Activated T-helper 1 cell treated with anti-CD3 and anti-CD28 coated beads, Interleukin-2, amount 50 U/mL, for 16 hours (primary cell): ENCODE measurements at places on chromosomes 1 and 21.

DNA sequence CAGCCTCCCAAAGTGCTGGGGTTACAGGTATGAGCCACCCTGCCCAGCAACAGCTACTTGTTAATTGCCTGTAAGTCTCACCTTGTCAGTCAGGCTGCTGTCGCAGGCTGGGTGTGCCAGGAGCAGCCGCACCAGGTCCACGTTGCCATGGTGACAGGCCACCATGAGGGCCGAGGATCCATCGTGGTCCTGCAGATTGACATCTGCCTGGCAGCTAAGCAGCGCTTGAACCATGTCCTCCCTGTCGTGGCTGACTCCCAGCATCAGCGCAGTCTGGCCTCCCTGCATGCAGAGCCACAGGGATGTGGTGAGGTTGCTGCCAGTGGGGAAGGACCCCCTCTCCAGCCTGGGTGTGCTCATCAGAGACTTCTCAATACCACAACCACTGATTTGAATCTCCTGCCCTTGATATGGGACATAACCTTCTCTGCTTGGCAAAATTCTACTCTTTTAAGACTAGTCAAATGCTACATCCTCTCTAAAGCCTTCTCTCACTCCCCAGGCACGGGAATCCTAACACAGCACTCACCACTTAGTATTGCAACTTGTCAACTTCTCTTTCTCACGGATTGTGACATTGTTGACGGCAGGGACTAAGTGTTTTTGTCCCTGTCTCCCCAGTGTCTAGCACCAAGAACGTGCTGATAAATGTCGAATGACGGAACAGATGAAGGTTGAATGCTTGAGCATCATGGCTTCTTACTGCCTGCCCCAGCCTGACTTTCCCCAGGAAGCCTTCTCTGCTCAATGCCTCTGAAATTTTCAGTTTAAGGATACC lies 52.9 kb downstream of the L1TD1 start:
- no peak for DNase-seq

DNA sequence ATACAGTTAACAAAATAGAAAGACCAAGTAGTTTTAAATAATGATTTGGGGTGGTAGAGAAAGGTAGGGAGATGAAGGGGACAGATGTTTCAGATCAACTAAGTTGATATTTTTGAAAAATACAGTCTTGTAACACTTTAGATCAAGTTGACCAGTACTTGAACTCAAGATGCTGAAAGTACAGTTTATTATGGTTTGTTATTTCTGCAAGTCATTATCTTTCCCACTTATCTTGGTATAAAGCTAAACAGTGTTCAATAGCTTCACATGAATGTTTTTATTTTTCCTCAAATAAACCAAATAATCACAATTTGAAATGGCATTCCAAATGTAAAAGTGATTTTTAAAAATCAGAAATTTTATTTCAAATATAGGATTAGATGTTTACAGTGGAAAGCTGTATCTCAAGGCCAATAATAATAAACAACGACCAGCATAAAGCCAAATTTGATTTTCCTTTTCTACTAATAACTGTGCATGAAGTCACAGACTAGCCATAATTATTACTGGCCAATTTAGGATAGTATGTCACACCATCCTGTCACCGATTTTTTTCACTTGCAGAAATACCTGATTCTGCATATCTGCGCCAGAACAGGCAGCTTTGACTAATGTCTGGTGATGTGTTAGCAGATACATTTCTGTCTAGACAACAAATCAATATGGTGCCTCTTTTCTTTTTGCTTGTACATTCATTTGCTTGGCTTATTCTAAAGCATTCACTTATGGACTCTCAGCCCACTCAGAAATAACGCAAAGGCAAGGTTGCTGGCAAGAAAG lies 320.2 kb downstream of the TM2D1 start:
- no peak for DNase-seq

DNA sequence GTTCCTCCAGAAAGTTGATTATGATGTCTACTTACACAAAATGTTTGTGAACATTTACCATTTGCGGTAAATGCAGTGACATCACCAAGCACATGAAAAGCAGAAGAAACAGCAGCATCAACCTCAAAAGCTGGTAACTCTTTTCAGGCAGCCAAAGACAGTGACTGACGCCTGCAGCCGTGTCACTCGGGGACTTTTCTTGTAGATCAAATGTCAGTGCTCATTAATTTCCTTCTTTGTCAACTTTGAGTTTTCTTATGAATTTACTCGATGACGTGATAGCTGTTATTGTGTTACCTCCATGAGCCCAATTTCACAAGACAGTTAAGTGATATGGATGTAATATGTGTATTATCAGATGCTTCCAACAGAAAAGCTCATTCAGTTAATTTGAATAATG lies 92.5 kb downstream of the RIPK4 start:
- DNase-seq = no peak

DNA sequence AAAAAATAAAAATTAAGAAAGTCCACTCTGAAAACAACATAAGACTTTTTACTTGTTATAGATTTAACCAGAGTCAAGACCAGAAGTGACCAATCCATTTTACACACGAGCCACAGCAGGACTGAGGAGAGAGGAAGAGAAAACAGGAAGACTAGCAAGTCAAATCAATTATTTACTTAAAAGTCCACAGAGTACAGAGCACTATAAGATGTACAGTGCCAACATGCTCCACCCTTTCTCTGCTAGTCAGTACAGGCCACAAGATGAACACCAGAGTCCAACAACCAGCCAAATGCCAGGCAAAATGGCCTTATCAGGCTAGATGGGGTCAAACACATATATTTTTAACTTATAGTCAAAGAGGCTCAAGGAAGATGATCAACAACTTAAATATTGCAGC lies 19.5 kb downstream of the LUZP1 start:
- no peak for DNase-seq

GRCh38 chr1:39409055-39409816 lies 82.2 kb upstream of the BMP8A start:
- no peak for DNase-seq

GRCh38 chr1:110601332-110601731 lies 4.8 kb downstream of the KCNA2 start:
- no peak for DNase-seq

DNA sequence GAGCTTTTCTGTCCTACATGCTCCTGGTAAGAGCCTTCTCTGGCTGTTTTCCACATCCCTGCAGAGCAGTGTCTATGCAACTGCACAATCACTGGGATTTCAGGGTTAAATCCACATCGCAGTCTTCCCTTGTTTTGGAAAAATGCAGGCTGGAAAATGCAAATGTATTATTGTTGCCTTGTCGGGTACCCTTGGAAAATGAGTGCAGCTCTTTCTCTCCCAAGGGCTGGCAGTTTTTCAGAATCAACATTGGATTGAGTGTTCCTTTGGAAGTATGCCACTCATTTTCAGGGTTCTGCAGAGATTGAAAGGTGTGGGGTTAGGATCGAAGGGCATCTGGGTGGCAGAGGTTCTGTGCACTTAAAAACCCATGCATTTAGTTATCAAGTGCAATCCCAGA lies 3.2 kb downstream of the NOS1AP start:
- DNase-seq = no peak

DNA sequence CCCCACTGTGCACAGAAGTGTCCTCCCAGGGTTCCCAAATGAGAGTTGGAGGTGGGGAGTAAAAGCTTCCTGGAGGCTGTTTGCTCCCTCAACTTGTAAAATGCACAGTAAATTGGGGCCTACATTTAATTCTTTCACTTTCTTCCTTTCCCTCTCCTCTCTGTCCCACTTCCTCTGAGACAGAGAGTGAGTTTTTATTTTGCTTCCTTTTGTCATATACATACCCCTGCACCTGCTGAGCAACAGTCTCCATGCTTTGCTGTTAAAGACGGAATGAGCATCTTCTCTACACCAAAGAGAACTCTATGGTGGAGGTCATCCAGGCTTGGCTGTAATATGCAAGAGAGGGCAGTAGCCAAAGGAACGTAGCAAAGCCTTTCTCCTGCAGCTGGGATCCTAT lies 79.3 kb upstream of the VAV3 start:
- no peak for DNase-seq

- no peak for DNase-seq
These were observed 1.7 kb upstream of the CELSR2 start for GRCh38 chr1:109247401-109248365.

DNA sequence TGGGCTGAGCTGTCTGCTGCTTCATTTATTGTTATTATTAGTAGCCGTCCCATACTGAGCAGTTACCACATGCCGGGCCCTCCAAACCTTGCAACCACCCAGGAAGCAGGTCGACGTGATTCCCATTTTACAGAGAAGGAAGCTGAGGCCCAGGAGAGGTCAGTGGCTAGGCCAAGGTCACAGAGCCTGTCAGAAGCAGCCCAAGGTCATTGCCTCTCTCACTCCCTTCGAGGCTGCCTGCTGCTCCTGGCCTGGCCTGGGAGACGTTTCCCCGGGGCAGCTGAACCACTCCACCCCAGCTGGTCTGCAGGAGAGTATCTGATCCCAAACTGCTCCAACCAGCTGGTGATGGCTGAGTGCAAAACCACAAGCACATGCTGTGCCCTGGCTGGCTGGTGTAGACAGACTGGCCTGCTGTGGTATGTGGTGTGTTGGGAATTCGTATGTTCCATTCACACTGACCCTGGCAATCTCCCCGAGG lies 6.5 kb downstream of the PADI4 start:
- no peak for DNase-seq

DNA sequence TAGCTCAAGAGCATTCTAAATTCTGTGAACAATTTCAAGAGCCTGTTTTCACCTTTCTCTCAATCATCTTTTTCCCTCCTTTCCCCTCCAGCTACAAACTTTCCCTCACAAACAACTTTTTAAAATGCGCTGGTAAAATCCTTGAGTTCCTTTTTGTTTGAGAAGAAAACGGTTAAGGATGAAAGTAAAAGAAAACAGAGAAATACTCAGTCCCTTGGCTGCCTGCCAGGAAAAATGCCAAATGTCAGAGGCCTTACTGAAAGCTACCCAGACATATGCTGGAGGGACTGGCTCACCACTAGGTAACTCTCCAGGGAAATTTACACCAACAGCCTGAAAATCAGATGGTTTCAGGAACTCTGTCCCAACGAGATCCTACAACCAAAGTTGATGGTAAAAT lies 11.0 kb upstream of the SERBP1 start:
- DNase-seq = no peak

- DNase-seq = no peak
These were observed 44.3 kb downstream of the PEX14 start for GRCh38 chr1:10519016-10519417.

GRCh38 chr21:44571844-44572782 lies 1.4 kb upstream of the KRTAP10-4 start:
- no peak for DNase-seq

GRCh38 chr1:167943541-167943940 lies 6.7 kb upstream of the MPC2 start:
- DNase-seq = no peak

DNA sequence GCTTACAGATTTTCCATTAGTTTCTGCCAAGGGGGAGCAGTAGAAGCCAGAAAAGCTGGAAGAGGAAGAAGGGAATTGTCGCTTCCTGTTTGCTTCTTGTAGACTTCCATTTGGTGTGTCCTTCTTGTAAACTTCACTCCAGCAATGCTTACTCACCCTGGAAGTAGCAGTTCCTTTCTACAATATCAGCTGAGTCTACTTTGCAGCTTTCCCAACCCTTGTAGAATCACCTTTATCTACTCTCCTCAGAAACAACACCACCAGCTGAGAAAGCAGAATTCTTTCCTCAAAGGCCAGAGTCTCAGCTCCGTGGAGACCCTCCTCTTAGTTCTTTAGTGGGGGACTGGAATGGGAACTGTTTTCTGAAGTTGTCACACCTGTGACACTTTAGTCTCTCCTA lies 1136.7 kb upstream of the TMPRSS15 start:
- no peak for DNase-seq

GRCh38 chr1:84541679-84542078 lies 32.6 kb downstream of the CTBS start:
- DNase-seq = no peak

DNA sequence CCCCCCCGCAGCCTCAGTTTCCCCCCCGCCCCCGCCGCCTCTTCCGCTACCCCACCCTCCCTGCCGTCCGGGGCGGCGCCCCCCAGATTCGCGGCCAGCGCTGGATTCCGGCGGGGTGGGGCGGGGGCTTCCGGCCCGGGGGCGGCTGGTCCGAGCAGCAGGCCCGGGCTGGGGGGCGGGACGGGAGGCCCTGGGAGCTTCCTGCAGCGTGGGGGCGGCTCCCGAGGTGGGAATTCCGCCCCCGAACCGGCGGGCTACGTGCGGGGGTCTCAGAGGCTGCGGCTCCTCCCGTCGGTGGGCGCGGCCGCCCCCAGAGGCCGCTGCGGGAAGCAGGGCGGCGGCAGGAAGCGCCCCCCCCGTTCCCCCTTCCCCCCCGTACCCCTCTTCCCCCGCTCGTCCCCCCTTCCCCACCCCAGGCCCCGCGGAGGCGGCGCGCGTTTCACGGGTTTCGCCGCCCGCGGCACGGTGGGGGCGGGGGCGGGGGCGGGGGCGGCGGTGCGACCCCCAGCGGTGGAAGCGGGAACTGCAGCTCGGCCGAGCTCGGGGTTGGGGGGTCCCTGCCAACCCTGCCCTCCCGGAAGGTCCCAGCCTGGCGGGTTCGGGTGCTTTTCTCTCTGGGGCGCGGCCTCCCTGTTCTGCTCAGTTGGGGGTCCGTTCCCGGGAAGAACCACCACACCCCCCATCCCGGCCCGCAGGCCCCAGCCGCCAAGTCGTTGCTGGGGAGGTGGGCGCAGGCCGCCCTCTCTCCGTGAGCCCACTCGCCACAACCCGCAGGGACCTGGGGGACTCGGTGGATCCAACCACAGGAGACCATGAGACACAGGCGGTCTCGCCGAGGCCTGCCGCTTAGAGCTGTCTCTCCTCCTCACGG lies 76.3 kb downstream of the MORN1 start:
- peak; percentile 50 for DNase-seq

DNA sequence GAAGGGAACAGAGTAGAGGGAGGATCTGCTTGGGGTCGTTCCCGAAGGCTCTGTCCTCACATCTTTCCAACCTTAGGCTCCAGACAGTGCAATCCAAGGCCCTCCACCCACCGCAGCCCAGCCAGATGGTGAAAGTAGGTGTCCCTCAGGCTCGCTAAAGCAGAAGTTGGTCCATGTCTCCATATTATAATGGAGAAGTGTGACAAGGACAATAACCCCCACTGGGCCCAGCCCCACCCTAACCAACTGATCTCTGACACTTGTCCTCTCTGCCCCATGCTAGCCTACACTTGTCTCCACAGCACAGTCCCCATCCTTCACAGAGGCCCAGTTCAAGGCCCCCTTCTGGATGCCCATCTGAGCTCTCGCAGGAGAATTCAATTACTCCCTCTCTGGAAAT lies 48.7 kb downstream of the DMAP1 start:
- no peak for DNase-seq

DNA sequence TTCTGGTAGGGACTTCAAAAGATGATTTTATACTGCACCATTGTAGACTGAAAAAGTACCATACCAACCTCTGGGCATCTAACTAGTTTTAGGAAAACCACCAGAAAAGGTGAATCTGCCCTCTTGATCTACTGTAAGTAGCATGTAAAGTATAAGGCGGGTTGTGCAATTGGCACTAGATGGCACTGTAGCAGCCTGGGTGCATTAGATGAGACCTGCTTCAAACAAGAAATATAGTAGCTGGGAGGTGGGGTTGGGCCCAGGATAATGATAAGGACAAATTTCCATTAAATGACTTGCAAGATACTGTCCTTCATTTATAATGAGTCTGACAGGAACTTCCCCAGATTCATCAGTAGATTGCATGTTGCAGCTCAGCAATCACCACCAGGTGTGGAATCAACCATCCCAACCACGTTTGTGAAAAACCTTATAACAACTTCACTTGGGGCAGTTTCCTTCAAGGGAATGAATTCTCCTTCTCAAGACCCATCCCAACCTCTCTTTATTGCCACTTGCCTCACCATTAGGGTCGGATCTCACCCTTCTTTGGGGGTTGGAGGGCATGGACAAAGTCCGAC lies 37.3 kb upstream of the IL10 start:
- no peak for DNase-seq

- no peak for DNase-seq
These were observed 19.7 kb upstream of the COL24A1 start for GRCh38 chr1:86176226-86176625.
